ENCODE measurements at places on chromosomes 3 and 15.

DNA sequence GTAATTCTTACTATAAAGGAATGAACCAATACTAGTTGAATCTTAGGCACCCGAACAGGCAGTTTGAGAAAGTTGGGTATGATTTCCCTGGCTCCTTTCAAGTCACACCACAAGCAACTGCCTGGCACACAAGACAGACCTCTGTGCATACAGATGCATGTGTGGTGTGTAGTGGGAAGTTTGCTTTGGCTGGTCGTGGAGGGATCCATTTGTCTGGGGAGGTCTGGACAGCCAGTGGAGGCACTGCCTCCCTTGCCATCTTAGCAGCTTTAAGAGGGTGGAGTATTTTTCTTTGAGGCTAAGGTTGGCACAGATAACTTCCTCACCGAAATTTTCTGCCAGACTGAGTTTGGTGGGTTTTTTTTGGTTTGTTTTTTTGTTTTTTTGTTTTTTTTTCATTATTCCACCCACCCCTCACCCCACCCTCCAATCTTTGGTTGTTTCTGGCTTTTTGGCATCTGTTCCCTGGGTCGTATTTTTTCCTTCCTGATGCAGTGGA, 97.1 kb downstream of the TMEM212 start:
- DNase-seq, result no peak

- no peak for DNase-seq
Observed at GRCh38 chr3:172848910-172849309, 98.4 kb downstream of the ECT2 start.

DNA sequence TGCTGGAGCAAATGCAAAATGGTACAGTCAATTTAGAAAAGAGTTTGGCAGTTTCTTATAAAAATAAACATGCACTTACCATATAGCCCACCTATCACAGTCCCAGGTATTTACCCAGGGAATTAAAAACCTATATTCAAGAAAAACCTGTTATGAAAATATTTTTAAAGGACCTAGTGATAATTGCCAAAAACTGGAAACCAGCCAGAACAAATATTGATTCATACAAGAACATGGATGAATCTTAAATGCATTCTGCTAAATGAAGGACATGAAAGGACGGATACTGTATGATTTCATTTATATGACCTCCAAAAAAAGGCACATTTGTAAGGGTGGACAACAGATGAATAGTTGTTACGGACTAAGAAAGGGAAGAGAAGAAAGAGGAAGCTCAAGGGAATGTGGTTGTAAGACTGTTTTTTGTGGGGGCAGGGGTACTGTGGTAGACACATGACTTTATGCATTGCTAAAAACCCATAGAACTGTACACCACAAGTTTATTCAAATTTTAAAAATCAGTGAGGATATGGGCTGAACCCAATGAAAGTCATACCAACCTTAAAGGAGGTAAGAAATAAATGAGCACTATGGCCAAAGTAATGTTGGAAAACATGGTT, 61.0 kb downstream of the ZBBX start:
- DNase-seq, result no peak

GRCh38 chr3:39401983-39402382, 4.5 kb upstream of the RPSA start:
- no peak for DNase-seq

GRCh38 chr3:97967966-97968365, 4.3 kb downstream of the RIOX2 start:
- no peak for DNase-seq

DNA sequence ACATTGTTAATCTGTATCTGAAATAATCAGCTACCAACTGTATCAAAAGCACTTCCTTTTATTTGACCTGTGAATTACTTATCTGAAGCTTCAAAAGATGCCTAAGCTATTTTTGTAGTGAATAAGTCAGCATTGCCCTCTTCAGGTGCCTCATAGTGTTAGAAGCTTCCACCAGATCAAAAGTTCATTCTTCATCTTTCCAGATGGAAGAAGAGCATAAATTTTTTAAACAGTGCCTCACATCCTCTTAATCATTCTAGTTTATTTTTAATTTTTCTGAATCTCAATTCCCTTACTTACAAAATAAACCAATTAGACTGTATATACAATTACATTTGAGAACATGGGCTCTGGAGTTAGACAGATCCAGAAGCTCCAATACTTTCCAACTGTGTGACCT, 65.0 kb downstream of the MYO5A start:
- no peak for DNase-seq

DNA sequence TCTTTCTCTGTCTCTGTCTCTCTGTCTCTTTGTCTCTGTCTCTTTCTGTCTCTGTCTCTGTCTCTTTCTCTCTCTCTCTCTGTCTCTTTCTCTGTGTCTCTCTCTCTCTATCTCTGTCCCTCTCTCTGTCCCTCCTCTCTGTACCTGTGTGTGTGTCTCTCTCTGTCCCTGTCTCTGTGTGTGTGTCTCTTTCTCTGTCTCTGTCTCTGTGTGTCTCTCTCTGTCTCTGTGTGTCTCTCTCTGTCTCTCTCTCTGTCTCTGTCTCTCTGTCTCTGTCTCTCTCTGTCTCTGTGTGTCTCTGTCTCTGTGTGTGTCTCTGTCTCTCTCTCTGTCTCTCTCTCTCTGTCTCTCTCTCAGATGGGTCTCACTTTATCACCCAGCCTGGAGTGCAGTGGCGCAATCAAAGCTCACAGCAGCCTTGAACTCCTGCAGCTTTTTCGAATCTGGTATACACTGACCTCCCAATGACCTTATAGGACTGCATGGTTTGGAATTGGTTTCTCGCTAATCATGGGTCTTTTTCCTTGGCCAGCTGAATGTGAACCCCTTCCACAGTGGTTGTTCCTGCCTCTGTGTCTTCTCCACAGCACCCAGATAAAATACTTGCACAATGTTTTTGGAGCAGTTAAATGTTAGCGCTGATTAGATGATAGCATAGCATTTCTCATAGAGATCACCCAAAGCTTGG, 102.6 kb upstream of the KLHL25 start:
- DNase-seq, result no peak

- DNase-seq, result no peak
Observed at GRCh38 chr3:12356175-12356574, 67.3 kb downstream of the PPARG start.

GRCh38 chr3:136954251-136954650, 3.5 kb upstream of the IL20RB start:
- no peak for DNase-seq

DNA sequence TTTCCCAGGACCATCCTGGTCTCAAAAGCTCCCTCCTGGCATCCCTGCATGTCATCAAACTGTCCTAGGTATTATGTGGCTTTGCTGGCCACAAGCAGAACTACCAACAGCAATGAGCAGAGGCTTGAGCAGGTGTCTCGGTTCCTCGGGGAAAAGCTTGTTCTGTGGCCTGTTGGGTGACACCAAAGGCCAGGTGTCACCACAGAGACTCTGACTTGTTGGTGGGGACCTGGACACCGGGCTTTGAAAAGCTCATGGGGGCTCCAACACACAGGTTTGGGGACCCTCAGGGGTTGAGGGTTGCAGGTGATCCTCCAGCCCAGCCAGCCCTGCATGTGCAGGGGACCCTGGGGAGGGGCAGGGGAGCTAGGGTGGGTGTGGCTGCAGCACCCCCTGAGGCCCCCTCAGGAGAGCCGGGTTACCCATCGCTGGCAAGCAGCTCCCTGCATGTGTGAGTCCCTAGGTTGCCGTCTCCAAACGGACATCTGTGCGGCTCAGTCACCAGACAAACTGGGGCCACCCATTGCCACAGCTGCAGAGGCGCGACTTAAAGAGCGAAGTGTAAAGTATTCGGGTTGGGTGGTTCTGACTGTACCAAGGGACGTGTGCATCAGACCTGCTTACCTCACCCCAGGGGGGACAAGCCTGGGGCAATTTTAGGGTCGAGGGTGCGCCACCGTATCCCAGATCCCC, 140.1 kb downstream of the CHSY1 start:
- DNase-seq, result no peak

DNA sequence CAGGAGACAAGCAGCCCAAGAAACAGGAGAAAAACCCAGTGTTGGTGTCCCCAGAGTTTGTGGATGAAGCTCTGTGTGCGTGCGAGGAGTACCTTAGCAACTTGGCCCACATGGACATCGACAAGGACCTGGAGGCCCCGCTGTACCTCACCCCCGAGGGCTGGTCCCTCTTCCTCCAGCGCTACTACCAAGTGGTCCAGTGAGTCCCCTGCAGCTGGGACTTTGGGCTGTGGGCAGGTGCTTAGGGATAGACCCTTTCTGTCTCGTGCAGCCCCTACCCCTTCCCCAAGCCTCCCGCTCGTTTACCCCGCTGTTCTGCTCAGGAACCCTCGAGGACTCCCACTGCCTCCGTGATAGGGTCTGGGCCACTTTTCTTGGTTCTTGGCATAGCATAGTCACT, 10.5 kb downstream of the TTLL3 start:
- no peak for DNase-seq

DNA sequence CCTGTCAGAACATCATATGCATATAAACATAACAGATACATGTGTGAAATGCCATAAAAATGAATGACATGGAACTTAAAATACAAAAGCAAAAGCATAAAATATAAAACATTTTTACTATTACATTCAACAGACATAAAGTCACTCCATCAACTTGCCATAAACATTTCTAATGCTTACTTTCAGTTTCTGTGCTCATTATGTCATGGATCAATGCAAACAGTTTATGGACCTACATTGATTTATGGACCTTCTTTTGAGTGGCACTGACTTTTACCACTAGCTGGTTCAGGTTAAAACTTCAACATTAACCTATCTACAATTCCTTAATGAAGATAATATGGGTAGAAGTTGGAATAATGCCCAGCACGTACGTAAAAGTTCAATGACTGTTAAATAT, 577.4 kb upstream of the LMCD1 start:
- no peak for DNase-seq

- DNase-seq, result no peak
Observed at GRCh38 chr15:84400820-84401219, 165.2 kb downstream of the GOLGA6L4 start.

DNA sequence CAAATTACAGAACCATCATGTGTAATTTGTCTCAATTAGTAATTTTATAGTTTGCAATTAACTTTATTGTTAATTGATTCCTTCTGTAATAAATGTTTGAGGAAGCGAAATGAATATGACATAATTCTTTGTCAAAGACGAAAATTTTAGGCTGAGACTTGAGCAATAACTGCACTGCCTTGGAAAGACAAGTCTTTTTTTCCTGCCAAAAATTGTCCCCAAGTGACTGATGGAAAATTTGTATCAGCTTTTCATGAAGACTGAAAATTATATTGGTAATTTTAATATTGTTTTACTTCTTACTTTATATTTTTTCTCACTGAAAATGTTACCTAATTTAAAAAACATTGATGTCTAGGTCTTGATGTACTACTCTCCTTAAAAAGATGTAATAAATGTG, 622.6 kb downstream of the NLGN1 start:
- no peak for DNase-seq

- no peak for DNase-seq
Observed at GRCh38 chr15:94175420-94175819, 55.9 kb upstream of the MCTP2 start.

GRCh38 chr3:138389841-138390581, 41.6 kb downstream of the MRAS start:
- DNase-seq, result no peak

- DNase-seq, result no peak
Observed at GRCh38 chr15:93414576-93415231, 325.7 kb upstream of the RGMA start.

- no peak for DNase-seq
Observed at GRCh38 chr3:11924518-11924917, 77.8 kb upstream of the TAMM41 start.

DNA sequence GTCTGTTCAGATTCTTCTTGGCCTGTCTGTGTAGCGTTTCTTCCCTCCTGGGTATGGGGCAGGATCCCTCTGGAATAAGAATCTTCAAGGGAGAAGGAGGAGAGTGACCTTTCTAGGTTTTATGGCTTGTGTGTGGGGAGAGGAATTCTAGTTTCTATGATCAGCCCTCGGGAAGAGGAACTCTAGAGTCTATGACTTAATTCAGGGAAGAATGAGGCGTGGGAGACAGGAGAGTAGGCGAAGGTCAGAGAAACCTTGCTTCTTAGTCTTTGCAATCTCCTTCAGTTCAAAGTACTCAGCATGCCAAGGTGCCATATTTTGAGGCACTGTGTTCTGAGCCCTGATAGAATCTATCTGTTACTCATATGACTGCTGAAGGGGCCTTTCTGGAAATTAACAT, 99.2 kb upstream of the C3orf80 start:
- DNase-seq, result no peak

- DNase-seq, result no peak
Observed at GRCh38 chr3:13767030-13767429, 112.8 kb downstream of the WNT7A start.

DNA sequence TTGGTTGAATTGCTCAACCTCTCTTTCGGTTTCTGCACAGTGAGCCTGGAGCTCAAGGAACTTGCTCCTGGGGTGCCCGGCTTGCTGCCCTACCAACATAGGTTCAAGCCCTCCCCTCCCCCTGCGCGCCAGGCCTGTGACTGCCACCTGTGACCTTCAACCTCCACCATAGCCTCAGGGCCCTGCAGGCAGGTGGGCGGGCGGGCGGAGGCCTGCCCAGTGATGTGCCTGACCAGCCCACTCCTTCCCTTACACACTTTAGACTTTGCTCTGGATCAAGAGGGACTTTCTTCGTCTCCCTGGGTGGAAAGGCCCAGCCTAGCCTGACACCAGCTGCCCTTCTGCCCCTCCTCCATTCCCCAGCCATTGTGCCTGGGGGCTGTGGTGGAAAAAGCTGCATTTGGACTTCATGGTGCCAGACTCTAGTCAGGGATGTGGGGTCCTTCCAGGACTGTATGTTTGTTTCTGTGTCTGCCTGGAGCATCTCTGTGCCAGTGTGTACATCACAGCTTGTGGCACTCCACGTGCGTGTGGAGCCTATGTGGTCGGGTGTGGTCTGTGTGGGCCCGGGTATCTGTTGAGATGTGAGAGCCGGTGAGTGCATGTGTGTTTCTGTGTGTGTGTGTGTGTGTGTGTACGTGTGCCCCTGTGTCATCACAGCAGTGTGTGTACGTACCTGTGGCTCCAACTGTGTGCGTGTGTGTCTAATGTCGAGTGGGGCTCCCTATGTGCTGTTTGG, 9.5 kb downstream of the PRKCD start:
- DNase-seq, result no peak

GRCh38 chr15:51252671-51253070, 85.7 kb downstream of the CYP19A1 start:
- DNase-seq, result no peak

- no peak for DNase-seq
Observed at GRCh38 chr3:45858809-45859543, 17.1 kb upstream of the LZTFL1 start.

GRCh38 chr3:144549166-144549565, 577.5 kb downstream of the DIPK2A start:
- DNase-seq, result no peak

DNA sequence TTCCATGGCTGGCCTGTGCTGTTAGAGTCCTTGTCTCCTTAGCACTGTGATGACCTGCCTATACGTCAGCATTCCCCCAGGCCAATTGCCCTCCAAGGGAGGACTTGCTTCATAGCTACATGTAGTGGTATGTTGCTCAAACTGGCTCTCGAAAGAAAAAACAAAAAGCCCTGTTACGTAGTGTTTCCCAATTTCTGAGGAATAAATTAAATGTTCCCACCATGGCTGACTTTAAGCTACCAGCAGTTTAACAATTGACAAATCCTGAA, 54.6 kb downstream of the WNT7A start:
- DNase-seq, result no peak

GRCh38 chr3:42274266-42274665, 8.3 kb upstream of the CCK start:
- no peak for DNase-seq
